ENCODE measurements at places on chromosomes 3 and 15.

DNA sequence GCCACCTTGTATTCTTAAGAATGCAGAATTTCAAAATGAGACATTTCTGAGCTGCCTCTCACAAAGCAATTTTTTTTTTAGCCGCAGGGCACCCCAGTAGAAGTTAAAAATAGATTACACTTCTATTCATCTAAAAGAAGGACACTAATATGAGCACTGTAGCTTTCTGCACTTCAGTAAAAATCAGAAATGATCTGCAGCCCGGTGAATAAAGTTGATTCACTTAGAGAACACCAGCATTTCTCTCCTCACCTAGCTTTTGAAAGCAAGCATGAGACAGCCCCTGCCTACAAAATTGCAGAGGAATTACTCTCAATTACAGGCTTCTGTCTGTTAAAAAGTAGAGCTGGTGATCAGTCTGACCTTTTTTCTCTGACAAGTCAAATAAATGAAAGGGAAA, 1062.4 kb downstream of the FHIT start:
- DNase-seq: no peak

DNA sequence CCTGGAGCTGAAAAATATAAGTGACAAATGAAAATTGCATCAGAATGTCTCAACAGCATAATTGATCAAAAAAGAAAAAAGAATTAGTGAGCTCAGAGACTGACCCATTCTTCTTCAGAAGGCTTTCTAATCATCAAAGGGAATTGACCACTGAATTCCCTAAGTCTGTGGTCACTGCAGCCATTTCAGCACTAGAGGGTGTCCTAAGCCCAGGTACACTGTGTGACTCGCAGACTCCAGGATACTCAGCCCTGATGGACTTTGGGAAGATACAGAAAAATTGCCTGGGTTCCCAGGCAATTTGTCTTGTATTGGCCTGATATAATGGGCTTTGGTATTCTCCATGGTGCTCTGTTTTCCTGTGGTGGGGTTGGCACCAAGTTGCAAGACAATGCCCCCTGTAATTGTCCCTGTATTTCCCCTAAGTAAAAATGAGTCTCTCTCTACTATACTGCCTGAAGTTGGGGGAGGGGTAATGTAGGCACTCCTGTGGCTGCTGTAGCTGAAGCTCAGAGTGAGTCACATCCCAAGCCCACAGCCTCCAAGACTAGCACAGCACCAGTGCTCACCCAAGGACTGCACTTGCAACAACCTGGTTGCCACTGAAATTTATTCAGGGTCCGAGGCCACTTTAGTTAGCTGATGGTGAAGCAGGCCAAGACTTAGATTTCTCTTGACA, 256.0 kb upstream of the STAC start:
- DNase-seq: peak; percentile 87

- no peak for DNase-seq
Measured at GRCh38 chr3:123583561-123583960, 1.3 kb downstream of the HACD2 start.

GRCh38 chr3:31709005-31709404, 176.3 kb downstream of the STT3B start:
- DNase-seq: no peak

- no peak for DNase-seq
Measured at GRCh38 chr3:195177422-195178123, 93.4 kb downstream of the XXYLT1 start.

DNA sequence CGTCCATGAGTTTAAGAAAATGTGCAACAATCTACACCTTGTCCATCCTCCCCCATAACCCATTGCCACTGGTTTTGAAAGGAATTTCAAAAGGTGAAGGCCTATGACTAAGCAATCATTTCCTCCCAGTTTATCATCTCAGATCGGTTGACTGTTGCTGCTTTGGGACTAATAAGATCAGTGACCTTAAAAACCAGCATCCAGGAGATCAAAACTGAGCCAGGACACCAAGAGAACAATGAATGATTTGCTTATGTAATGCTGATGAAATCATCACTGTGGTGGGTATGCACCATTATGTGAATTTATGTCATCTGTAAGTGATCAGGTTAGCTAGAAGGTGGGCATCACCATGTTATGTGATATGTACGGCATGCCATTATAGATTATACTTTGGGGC, 195.5 kb downstream of the SSR3 start:
- no peak for DNase-seq

DNA sequence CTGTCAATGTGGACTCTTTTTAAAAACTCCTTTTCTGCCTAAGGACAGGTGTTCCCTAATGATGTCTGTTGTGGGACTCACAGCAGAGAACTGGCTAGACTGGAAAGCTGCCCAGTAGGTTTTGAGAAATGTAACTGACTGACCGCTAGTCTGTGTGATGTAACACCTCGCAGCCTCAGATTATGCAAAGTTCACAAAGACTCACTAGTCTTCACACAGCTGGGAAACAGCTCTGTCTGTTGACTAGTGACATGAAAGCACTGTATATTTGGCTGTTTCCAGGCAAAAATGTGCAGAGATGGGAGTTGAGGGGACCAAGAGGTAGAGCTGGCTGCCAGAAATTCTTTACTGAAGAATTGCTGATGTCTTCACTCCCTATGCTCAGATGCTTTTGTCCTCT, 10.3 kb downstream of the PDZRN3 start:
- no peak for DNase-seq

DNA sequence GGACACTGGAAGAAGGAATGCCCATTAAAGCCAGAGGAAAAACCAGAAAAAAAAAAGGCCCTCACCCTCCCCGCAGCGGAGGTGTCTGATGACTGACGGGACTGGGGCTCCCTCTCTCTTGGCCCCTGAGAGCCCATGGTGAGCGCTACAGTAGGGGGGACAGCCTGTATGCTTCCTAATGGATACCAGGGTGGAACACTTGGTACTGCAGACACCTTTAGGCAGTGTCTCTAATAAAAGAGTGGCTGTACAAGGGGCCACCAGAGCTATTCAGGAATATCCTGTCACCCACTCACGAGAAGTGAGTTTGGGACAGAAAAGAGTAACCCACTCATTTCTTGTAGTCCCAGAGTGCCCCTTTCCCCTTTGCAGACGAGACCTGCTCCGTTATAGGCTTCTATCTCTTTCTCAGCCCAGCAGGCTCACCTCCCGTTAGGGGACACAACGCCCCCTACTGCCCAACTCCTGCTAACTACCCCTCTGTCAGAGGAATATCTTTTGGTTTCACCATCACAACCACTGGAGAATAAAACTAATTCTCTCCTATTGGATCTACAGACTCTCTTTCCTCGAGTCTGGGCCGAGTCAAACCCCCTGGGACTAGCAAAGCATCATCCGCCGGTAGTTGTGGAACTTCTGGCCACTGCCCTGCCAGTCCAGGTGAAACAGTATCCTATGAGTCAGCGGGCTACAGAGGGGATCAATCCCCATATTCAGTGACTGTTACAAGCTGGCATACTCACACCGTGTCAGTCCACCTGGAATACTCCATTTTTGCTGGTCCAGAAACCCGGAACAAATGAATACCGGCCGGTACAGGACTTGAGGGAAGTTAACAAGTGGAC, 40.8 kb downstream of the ZBTB11 start:
- DNase-seq: peak; percentile 82

GRCh38 chr3:58564456-58565160, 12.6 kb downstream of the FAM107A start:
- DNase-seq: no peak

GRCh38 chr3:152197937-152198336, 70.8 kb upstream of the MBNL1 start:
- DNase-seq: no peak

DNA sequence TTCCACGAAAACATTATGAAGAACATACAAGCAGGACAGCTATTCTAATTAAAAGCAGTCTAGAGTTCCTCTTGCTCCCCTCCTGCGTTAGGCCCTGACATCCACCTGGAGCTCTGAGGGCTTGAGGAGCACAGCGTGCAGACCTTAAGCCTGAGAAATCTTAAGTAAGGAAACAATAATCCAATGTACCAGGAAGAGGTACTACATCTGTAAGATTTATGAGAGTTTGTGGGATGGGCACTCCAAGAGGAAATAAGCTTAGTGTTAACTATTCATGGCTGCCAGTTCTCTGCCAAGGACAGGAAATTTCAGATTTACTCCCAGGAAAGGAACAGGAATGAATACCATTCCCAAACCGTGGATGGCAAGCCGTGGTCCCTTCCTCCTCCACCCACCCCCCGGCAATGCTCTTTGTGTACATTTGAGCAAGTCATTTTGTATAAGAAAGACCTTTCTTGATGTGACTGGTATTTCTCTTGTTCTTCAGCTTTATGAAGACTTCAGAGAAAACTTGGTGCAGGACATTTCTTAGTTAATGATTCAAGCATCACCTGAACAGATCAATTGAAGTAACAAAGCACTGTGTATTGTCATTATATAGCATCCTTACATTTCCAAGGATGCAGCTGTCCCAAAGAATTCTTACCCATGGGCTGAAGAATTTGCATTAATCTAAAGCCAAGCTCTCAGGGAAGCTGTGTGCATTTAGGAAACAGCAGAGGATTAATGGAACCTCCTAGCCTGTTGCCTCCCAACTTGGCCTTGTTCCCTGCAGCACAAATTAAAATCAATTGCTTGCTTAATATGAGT, 28.8 kb upstream of the VILL start:
- DNase-seq: peak; percentile 68

DNA sequence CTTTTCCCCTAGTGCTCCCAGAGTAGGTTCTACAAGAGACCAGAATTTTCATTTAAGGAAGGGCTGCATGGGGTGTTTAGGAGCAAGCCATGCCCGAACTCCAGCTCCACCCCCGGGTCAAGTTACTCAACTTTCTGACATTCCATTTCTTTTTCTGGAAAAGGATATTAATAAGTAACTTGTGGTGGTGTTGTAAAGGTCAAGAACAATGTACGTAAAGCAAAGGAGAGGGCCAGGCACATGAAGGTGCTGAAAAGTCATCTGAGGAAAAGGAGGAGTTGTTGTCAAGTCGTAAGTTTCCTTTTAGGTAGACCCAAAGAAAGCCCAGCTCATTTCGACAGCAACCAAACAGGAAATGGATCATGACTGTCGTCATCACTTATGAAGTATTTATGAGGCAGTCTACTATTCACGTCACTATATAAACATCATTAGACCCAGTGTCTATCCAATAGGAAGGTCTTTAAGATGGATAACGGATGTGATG, 319.6 kb upstream of the IL12A start:
- DNase-seq: no peak

DNA sequence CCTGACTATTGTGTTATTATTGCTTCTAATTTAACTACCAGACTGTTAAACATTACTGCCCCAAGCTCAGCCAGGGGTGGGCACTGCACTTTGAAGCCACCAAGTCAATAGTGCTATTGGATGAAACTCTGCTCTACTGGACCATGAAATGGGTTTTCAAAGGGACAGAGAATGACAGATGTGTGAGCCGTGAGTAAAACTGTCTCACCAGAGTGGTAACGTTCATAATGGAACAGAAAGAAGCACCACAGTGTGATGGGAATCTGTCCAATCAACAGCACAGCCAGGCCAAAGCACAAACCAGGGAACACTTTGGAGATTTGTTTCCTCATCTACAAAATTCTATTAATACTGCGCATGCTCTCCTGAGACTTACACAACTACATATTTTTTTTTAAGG, 171.8 kb upstream of the LPP start:
- no peak for DNase-seq

- no peak for DNase-seq
Measured at GRCh38 chr3:62161371-62161770, 212.0 kb downstream of the FEZF2 start.

GRCh38 chr15:28891588-28891987, 5.8 kb downstream of the APBA2 start:
- DNase-seq: no peak

GRCh38 chr15:29311696-29312095, 42.1 kb upstream of the NSMCE3 start:
- DNase-seq: no peak

- DNase-seq: no peak
Measured at GRCh38 chr15:77550301-77551251, 82.1 kb downstream of the LINGO1 start.

- DNase-seq: no peak
Measured at GRCh38 chr3:7272203-7272602, 411.3 kb downstream of the GRM7 start.

DNA sequence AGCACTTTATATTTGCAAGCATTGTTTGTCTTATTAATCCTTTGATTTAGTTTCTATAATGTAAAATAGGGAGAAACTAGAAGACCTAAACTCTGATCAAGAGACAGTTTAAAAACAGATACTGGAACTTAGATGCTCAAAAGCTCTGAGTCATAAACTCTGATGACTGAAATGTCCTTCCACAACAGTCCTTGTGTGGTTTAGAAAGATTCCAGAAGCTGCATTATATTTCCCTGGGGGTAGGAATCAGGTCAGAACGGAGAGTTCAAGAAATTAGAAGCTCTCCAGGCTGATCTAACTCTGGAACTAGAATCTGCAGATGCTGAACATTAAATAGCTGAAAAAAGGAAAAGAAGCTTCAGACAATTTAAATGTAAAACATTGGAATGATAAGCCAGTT, 18.3 kb upstream of the ONECUT1 start:
- no peak for DNase-seq

DNA sequence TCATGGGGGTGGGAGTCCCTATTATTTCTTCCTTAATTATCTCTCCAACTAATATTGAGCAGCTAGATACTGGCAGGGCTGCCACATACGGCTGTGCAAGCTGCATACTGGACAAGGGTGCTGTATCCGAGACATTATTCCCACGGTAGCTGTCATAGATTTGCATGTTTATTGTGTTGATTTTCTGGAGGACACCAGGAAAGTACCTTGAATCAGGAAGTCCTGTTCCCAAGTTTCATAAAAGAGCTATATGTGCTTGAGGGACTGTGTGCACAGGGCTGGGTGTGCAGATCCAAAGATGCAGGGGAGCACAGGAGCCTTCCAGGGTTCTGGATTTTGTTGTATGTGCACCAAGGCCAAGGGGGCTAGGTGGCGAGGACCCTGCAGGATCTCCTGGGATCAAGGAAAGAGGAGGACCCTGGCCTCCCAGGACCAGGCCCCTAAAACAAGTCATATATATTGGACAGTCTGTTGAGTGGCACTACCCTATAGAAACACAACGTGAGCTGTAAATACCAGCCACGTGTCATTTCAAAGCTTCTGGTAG, 119.2 kb upstream of the ALDH1A3 start:
- DNase-seq: no peak

- peak; percentile 80 for DNase-seq
Measured at GRCh38 chr15:98853161-98853560, 154.4 kb downstream of the PGPEP1L start.

DNA sequence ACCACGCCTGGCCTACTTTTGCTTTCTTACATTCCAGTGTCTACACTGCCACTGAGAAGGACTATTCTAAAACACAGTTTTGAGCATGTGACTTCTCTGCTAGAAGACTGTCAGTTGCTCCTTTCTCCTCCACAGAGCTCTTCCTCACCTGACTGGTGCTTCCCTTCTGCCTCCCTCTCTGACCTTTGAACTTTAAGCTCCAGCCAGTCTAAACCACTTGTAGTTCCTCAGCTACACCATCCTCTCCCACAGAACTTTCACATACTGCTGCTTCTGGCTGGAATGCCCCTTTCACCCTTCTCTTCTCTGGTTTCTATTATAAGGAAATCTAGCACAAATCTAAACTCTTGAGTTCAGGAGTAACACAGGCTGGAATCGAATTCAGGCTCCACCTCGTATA, 9.1 kb downstream of the NCEH1 start:
- no peak for DNase-seq

GRCh38 chr3:95586754-95587153, 1227.6 kb upstream of the EPHA6 start:
- no peak for DNase-seq
